ENCODE measurements at places on chromosomes 7 and 10.
A peak's percentile ranks its signal among the peaks of the same experiment; 100 is the strongest.

DNA sequence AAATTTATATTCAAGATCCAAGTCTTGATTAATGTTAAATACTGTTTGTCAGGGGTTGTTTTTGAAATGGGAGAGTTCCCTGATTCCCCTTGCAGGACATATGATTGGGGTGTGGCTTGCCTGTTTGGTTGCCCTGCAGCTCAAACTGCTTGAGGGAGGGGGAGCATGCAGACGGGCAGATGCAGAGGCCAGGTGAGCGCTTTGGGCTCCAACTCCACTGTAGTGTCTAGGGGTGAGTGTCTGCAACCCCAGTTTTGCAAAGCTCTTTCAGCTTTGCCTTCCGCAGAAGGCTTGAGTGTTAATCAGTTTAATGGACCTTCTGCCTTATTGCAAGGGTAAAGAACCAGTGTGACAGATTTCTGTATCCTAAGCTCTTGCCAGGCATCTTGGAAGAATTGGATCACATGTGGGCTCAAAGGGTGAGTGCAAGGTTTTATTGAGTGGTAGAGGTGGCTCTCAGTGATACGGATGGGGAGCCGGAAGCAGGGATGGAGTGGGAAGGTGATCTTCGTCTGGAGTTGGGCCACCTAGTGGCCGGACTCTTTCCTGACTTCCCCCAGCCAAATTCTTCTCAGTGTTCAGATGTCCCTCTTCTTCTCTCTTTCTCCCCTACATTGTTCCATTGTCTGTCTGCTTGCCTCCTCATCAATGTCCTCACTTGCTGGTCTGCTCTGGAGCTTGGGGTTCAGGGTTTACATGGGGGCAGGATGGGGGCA lies 479.7 kb downstream of the ATRNL1 start:
- no peak for DNase-seq

DNA sequence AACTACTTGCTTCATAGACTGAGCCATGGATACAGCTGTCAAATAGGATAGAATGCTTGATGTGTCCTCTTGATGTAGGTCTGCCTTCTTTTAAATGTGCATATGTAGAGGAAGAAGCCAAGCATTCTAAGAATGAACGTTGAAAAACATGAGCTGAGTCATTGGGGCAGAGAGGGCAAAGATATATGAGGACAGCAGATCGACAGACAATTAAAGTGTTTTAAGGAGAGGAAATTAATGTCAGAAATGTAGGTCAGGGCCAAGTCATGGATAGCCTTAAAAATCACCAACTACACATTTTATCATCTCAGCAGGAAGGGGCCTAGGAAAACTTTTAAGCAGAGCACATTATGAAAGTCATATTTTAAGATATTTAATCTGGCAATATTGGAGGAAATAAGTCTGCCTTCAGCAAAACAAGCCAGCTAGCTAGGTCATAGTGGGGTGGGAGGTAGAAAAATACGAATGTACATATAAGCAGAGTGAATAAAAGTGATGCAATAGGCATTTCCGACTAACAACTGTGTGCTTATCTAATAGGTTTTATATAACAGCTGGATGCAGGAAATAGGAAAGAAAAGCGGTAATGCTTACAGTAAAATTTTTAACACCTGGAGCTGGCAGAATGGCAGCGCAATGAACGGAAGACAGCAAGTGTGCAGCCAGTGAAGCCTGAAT lies 638.3 kb upstream of the TPK1 start:
- DNase-seq, result no peak

GRCh38 chr7:157021071-157021870 lies 10.8 kb upstream of the MNX1 start:
- DNase-seq, result no peak

GRCh38 chr7:138470391-138471157 lies 10.5 kb downstream of the TRIM24 start:
- no peak for DNase-seq

DNA sequence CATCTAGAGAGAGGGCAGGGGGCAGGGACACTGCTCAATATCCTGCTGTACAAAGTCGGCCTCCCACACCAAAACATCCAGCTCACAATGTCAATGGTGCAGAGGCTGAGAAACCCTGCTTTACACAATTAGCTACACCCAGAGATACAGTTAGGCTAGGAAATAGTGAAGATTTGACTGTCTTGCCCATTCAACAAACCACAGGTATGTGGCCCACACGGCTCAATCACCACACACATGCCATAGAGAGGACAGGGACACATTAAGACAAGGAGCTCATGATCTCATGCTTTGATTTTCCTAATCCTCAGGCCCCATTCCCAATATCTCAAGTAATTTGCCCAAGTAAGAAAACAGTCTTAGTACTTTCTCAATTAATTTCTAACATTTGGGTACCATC lies 110.4 kb downstream of the OSBPL3 start:
- no peak for DNase-seq

GRCh38 chr10:60795465-60796202 lies 17.4 kb downstream of the CDK1 start:
- no peak for DNase-seq

DNA sequence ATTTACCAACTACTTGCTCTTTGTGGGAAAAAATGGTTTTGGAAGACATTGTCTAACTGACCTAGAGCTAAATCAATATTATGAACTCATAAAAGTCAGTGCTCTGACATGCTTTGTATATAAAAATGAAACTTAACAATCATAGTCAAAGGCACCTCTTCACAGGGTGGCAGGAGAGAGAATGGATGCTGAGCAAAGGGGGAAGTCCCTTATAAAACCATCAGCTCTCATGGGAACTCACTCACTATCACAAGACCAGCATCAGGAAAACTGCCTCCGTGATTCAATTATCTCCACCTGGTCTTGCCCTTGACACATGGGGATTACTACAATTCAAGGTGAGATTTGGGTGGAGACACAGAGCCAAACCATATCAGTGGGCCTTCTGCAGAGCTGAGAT lies 417.6 kb upstream of the AUTS2 start:
- DNase-seq, result no peak

- DNase-seq, result no peak
Measured at GRCh38 chr10:69329721-69330178, 51.5 kb downstream of the HK1 start.

- DNase-seq, result no peak
Measured at GRCh38 chr7:38873433-38873832, 35.6 kb downstream of the VPS41 start.

- DNase-seq, result no peak
Measured at GRCh38 chr10:75593692-75594556, 162.5 kb downstream of the LRMDA start.

DNA sequence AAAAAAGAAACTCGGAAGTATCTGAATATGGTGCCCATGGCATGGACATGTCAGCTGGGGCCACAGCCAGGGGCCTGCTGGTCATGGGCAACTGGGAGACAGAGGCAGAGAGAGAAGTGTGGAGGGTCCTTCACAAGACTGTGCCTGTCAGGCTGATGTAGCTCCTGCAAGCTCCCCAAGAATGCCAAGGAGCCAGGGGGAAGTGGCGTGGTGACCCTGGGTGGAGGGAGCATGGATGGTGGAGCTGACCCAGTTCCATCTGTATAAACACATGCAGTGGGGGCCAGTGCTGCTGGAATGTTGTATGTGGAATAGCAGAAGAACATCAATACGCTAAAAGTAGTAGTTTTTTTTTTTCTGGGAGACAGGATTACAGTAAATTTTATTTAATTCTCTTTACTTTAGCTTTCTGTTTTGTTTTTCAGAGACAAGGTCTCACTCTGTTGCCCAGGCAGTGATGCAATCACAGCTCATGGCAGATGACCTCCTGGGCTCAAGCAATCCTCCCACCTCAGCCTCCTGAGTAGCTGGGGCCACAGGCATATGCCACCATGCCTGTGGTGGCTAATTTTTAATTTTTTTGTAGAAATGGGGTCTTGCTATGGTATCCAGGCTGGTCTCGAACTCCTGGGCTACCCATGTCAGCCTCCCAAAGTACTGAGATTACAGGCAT lies 10.5 kb upstream of the ZMIZ2 start:
- DNase-seq, result no peak

- peak; percentile 47 for DNase-seq
Measured at GRCh38 chr10:124732931-124733570, 11.1 kb downstream of the FAM53B start.

DNA sequence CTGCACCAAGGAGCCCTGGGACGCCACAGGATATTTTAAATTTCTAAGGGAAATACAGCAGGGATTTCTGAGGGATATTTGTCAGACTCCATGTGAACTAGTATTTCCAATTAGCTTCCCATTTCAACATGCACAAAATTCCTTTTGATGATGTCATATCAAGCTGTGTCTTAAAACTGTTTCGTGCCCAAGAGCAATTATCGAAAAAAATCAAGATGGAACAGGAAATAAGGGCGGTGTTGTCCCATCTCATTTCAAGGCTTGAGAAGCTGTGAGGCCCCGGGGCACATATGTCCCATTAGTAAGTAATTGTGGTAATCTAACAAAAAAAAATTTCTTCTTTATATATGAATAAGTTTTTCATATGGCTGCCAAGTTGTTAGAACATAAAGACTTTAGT lies 47.4 kb downstream of the PPP1R17 start:
- no peak for DNase-seq

DNA sequence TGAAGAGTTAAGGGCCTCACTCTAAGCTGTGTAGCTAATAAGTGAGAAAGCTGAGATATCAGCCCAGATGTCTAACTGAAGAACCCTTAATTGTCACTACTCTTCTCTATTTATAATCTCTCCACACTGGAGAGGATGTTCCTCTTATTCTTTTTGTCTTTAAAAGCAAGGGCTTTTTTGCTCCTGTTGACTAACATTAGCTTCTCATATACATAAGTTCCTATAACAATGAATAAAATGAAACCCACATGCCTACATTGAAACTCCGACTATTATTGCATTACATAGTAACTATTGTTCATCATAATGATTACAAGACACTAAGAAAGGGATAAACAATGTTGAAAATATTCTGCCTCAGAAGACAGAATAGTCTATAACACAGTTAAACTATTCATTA lies 67.1 kb downstream of the GNAT3 start:
- no peak for DNase-seq

GRCh38 chr7:38330039-38330438 lies 56.6 kb upstream of the TARP start:
- DNase-seq, result no peak

DNA sequence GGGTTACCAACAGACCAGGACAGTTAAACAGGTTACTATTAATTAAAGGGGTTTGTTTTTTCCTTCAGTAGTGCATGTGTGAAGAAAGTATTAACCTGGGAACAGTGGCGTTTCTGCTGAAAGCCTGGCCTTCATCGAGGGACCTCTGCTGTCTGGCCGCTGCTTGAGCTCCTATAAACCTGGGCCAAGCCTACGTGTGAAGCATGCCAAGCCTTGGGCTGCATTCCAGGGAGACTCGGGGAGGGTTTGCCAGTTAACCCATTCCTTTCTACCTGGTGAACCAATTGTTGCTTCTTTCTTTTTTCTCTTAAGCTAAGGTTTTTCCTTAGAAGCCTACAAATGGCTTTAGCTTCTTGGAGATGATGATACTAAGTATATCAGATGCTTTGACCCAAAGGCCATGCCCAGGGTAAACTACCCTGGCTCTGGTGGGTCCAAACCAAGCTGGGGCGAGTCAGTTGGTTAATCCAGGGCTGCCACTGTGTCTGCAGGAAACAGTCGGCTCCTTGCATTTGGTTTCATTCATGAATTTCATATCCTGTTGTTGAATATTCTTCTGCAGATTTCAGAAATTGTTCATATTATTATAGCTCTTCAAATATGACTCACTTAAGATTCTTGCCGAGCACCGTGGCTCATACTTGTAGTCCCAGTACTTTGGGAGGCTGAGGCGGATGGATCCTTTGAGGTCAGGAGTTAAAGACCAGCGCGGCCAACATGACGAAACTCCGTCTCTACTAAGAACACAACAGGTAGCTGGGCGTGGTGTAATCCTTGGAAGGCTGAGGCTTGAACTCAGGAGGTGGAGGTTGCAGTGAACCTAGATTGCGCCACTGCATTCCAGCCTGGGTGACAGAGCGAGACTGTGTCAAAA lies 23.8 kb downstream of the PFKP start:
- no peak for DNase-seq

Measured in activated CD8-positive, alpha-beta memory T cell treated with anti-CD3 and anti-CD28 coated beads for 48 hours (primary cell).